Stimulated activated CD8-positive, alpha-beta memory T cell treated with anti-CD3 and anti-CD28 coated beads, Interleukin-12 subunit alpha, Interleukin-12 subunit beta, amount 100 ng/mL, for 4 hours (primary cell): ENCODE measurements at places on chromosomes 12 and 14.

GRCh38 chr14:64364907-64365306, 23.2 kb upstream of the MTHFD1 start:
- no peak for DNase-seq

- DNase-seq = no peak
Measured at GRCh38 chr12:128137140-128137539, 129.8 kb upstream of the TMEM132C start.

GRCh38 chr12:60269611-60270269, 673.9 kb downstream of the SLC16A7 start:
- DNase-seq = no peak

DNA sequence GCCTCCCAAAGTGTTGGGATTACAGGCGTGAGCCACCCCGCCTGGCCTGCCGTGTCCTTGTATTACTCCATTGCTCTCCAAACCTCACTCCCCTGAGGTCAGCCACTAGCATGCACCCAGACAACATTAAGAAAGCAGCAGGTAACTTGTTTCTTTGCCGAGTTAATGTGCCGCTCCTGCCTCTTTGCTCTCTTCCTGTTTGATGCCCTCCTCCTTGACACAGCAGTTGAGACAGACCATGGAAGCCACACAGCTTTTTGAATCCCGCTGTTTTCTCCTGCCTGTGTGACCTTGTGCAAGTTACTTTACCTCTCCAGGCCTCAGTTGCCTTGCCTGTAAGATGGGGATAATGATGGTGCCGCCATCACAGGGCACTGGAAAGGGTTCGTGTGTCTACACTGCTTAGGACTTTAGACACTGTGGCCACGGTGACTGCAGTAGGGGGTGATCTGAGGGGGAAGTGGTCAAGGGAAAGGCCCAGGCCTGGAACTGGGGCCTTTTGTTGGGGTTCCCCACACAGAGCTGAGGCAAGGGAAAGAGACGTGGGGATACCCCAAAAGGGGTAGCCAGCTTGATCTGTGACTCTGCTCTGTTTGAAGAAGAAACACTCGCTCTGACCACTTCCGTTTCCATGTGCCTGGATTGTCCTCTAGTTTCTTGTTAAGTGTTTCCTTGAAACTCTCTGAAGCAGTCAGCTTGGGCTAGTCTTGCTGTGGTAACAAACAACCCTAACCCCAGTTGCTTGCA, 69.3 kb downstream of the RIN3 start:
- DNase-seq = no peak

GRCh38 chr12:27906658-27907473, 65.7 kb downstream of the PTHLH start:
- DNase-seq = no peak

DNA sequence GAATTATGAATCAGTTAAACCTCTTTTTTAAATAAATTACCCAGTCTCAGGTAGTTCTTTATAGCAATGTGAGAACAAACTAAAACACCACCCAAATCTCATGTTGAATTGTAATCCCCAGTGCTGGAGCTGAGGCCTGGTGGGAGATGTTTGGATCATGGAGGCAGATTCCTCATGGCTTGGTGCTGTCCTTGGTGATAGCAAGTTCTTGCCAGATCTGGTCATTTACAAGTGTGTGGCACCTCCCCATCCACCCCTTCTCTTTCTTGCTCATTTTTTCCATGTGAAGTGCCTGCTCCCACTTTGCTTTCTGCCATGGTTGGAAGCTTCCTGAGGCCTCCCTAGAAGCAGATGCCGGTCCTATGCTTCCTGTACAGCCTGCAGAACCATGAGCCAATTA, 102.1 kb upstream of the ANO4 start:
- DNase-seq = no peak

GRCh38 chr12:110578694-110579534, 4.2 kb downstream of the PPTC7 start:
- no peak for DNase-seq

- DNase-seq = no peak
Measured at GRCh38 chr12:12722435-12723148, 5.4 kb downstream of the CDKN1B start.

DNA sequence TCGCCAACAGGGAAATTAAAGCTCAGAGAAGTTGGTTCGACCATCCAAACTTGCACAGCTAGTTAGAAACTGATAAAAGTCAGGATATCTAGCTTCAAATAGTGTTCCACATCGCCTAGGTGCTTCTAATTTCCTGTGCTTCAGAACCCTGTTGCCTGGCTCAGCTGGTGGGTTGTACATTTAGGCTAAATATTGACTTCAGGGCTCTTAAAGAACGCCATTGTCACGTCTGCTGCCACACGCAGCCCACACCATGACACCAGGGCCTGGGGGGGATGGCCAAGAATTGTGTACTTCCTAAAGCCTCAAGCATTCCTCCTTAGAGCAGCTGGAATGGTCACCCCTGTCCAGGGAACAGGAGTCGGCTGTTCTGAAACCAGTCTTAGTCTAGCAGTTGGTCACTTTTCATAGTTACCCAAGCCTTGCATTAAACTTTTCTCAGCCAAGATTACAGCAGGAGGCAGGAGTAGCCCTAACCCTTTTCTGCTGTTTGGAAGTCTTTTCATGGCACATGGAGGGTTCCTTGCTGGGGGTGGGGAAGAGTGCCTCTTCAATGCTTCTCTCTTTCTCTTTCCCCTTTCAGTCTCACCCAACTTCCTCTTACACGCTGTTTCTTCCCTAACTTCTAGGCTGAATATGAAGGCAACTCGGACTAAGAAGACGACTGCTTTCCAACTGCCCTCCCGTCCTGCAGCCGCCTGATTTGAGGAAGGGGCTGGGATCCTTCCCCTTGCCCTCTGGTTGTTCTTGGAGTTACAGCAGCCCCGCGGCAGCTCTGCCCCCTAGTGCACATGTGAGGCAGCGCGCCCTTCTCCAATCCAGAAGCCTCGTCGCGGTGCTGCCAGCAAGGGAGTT, 17.1 kb downstream of the FOS start:
- DNase-seq = peak; percentile 60

GRCh38 chr12:94769047-94769420, 118.7 kb upstream of the TMCC3 start:
- DNase-seq = no peak

DNA sequence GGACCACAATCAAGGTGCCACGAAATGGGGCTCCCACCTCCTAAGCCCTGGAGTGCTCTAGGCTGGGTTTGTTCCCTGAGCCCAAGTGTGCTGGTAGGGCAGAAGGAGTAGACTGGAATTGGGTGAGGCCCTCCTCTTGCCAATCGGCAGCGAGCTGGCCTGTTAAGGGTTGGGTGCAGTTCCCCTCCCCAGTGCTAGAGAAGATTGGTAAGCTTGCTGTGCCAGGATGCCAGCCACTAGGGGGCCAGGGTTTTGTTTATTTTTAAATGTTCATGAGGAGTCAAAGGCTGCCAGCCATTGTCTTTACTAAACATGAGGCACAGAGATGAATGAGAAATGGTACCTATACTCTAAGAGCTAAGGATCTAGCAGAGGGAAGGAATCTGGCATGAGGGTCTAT, 79.7 kb downstream of the SPTB start:
- no peak for DNase-seq

- no peak for DNase-seq
Measured at GRCh38 chr14:103883263-103883523, 35.8 kb upstream of the PPP1R13B start.

- DNase-seq = no peak
Measured at GRCh38 chr12:45568808-45569207, 160.7 kb upstream of the ARID2 start.

DNA sequence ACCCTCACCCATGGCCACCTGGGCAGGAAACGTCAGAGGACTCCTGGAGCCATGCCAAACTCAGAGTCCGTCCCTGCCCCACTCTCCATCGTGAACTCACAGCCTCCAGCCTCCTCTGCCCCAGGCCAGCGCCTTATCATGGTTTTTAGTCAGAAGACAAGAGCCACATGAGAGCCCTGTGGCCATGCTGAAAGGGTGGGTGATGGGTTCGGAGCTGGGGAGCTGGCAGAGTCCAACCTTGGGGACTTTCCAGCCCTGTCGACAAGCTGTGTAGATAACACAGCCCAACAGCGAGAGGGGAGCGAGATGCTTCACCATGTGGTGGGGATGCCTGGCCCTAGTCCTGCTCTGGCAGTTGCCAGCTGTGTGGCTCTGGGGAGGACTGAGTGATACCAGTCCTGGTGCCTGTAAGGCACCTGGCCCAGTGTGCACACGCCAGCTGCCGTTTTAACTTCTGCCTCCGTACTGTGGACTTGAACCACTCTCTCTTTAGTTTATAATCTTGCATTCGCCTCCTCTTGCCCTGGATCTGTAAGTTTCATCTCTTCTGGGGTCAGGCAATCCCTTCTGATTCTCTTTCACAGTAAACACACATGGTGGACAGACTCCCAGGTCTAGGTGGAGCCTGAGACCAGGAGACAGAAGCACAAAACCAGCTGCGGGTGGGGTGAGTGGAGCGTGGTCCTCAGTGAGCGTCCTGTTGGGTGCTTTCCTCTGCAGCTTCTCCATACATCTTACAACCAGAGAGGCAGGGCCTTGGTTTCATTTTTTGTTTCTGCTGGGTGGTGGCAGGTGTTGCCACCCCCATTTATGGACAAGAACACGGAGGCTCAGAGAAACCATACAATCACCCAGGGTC, 55.3 kb downstream of the RIN3 start:
- peak; percentile 41 for DNase-seq

DNA sequence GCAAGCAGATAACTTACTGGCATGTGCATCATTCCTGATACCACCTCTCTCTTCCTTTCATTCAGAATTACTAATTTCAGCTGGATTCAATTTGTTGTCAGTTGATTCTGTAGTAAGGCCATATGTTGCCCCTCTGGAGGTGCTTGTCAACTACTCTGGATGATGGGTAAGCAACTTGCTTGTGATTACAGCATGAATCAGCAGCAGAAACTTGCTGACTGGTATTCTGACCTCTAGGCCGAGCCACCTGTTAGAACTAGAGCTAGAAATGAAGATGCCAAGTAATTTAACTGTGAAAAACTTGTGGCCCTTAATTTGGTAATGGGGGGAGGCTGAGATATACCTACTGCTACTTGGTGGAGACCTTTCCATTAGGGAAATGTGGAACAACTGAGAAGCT, 5.1 kb downstream of the RNF10 start:
- DNase-seq = no peak

GRCh38 chr14:64394423-64394822, 6.3 kb downstream of the MTHFD1 start:
- DNase-seq = no peak

GRCh38 chr12:112841906-112842305, 50.4 kb downstream of the RPH3A start:
- DNase-seq = no peak

- no peak for DNase-seq
Measured at GRCh38 chr14:105149146-105149781, 19.3 kb downstream of the JAG2 start.

DNA sequence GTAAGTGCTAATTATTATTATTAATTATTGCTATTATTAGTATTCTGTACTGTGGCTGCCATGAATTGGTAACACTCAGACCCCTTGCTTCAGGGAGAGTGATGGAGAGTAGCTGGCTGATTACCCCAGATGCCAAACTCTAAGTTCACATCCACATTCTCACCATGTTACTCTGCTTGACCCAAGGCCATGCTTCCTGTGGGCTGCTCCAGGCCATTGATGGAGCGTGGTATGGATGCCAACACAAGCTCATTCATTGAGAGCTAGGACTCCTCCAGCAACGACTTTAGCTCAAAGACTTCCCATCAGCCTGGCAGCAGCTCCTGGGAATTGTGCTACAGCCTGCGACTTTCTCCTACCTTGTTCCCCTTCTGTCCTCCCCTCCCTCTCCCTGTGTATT, 233.4 kb downstream of the MSRB3 start:
- no peak for DNase-seq

GRCh38 chr12:110338754-110339153, 57.7 kb downstream of the ATP2A2 start:
- DNase-seq = no peak

GRCh38 chr12:2677142-2677880, 117.5 kb upstream of the FKBP4 start:
- no peak for DNase-seq

- no peak for DNase-seq
Measured at GRCh38 chr12:42799966-42800365, 210.4 kb upstream of the PRICKLE1 start.

- DNase-seq = no peak
Measured at GRCh38 chr14:77616133-77616453, 344 bp downstream of the SPTLC2 start.

GRCh38 chr14:53010193-53011040, 59.6 kb upstream of the FERMT2 start:
- no peak for DNase-seq

DNA sequence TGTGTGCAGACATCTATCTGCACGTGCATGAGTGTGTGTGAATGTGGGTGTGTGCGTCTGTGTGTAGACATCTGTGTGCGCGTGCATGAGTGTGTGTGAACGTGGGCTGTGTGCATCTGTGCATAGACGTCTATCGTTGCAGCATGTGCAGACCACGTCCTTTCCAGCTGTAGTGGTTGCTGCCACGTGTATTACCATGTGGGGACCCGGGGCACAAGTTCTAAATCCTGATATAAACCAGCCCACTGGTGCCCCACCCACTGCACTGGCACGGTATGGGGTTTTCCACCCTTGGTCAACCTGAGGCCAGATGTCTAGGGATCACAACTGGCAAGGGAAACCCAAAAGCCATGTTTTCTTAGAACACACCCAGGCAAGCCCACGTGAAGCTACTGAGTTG, 197.0 kb downstream of the ANO2 start:
- no peak for DNase-seq

GRCh38 chr12:113903381-113903863, 62.7 kb downstream of the RBM19 start:
- no peak for DNase-seq

GRCh38 chr14:56150645-56151345, 32.6 kb downstream of the PELI2 start:
- no peak for DNase-seq
